Renal pelvis (tissue), 12 donors: ENCODE measurements at places on chromosomes 5 and 9. TPM values are rescaled to one million over a fixed set of nuclear protein-coding genes. Genes with fewer than 3 reads are reported as not detected.

DNA sequence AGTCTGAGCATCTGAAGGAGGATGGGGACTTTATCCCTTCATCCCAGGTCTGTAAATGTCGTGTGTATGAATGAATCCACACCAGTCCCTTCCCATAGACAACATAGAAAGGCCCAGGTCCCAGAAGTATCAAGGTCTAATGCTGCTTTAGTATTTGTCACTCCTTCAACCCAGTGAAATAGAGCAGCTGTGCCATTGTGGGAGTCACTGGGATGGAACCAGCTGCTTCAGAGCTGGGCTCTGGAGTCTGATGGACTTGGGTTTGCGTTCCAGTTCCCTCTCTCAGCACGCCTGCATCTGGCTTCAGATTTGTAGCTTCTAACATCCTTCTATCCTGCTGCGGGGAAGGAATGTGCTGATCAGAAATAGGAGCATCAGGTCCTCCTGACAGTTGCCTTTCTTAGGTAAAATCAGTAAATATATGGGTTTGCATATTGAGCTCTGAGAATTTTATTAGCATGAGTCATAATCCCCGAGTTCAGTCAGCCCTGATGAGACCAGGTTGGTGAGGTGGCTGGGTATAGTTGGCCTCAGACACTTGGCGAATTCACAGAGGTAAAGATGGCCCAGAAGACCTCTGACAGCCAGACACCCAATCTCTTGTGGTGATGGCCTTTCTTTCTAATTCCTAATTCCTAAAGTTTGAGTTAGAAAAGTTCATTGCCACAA is 10.1 kb downstream of the ACO1 start:
- no peak for DNase-seq

GRCh38 chr5:38871790-38872551 is 26.2 kb downstream of the OSMR start:
- no peak for DNase-seq

DNA sequence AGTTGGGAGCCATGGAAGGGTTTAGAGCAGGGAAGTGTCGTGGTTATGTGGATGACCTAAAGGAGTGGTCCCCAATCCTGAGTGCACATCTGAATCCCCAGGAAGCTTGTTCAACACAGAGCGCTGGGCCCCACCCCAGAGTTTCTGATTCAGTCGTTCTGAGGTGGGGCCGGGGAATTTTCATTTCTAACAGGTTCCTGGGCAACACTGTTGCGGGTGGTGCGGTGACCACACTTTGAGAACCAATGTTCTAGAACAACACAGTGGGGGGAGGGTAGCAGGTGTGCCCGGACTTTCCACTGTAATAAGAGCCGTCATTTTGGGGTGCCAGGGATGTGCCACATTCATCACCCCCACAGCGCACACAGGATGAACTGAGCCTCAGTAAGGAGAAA is 39.3 kb downstream of the DUSP1 start:
- DNase-seq = no peak

DNA sequence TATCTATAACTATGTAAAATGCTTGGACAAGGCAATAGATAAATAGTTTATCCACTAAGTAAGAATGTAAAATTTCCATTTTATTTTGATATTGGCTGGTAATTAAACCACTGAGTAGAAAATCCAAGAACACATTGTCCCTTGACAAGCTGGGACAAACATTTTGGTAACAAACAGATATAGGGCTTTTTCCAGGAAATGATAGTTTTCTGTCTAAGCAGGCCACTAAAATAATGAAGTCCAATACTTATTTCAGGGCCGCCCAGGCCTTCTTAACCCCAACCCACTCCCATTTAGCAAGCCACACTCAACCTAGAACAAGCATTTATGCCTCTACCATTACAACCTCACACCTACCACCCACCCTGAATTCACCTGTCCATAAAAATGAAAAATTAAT is 368.6 kb downstream of the PRELID2 start:
- no peak for DNase-seq

DNA sequence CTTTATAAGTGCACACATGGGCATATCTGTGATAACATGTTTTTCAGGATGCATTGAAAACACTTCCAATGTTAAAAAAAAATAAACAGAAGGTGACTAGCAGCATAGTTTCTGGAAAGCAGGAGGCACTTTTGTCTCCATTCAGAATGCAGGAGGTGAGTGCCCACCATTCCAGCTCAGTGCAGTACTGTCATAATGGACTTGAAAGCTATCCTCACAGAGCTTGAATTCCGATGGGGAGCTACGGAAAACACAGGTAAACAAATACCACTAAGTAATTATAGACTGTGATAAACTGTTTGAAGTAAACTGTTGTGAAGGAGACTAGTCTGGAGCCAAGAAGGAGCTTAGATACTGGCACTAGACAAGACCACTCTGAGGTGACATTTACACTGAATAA is 9.9 kb downstream of the FBN2 start:
- no peak for DNase-seq

GRCh38 chr5:44542470-44542869 is 153.2 kb upstream of the FGF10 start:
- no peak for DNase-seq

DNA sequence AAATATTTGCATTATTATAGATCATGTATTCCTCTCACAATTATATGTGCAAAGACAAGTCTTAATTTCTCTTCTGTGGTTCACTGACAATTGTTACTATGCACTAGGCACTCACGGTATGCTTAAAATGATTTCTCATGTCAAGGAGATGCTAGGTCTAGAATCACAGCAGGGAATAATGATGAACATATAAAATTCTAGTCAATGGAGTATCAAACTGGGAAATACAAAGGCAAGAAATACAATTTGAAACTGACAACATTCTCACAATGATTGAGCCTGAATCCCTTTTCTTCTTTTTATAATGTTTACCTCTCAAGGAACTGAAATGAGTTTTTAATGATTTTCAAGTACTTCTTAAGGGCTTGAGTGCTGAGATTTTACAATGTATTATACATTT is 302.3 kb upstream of the GRAMD2B start:
- no peak for DNase-seq

DNA sequence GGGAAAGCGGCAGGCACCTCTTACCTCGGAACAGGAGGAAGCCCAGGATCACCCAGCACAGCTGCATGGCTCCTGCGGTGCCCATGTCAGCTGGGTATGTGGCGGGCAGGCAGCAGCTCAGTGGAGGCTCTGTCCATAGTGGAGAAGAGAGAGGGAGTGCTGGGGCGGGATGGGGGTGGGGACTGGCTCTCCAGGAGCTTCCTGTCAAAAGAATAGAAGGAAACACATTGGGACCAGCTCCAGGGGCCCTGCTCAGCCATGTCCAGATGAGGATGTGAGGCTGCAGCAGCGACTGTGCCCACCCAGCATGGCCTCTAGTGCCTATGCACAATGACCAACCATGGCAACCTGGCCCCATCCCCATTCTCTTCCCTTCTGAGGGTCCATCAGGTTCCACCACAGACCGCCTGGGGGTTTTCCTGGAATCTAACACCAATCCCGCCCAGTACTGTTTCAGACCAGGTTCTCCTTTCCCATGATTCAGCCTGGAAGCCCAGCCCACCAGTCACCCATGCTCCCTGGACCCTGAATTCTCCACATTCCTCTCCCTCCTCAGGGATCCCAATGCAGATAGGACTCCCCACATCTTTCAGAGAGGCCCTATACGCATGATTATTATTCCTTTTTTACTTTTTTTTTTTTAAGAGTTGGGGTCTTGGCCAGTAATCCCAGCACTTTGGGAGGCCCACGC is at the start of gene ECSCR:
Gene ECSCR (minus strand): TSS at position 158 of the 691 bp plus-strand sequence. CDS start 73 bp downstream, at position 85.
- DNase-seq = no peak

- no peak for DNase-seq
These were observed 58.3 kb downstream of the TMEM174 start for GRCh38 chr5:73231246-73231778.

DNA sequence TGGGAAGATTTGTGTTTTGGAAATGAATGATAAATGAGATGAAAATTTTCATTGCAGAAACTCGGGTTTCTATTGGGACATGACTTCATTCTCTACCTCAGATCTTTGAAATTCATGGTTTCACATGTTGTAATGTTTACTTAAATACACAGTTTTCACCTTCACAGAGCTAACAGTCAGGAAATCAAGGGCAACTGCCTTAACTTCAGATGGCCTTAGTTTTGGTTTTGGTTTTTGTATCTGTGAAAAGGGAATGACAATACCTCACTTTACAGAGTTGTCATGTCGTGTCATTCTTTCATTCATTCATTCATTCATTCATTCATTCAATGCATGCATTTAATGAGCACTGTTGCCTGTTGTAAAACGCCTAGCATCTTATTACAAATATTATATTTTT is 41.9 kb downstream of the NIM1K start:
- no peak for DNase-seq

GRCh38 chr5:154522284-154522683 is 44.3 kb upstream of the HAND1 start:
- no peak for DNase-seq

DNA sequence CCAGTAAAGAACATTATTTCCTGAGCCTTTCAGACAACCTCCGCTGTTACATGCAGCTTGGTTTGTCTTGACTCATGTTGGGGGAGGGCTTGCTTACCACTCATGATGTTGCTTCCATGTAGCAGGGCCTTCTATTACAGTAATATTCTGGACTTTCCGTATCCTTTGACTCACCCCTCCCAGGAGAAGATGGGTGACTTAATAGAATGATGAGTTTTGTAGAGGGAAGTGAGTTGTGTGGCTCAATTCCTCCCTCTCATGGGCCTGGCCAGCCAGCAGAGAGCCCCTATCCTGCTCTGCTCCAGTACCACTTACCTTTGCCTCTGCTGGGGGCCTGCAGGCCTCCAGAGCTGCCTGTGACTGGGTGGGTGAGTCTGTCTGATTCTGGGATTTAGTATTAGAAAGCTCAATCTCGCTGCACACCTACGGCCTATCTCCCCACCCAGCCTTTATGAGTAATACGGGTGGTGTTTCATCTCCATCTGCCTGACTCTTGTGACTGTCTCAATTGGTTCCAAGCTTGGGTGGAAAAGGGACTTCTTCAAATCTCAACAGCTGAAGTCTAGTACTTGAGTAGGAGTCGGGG is 52.6 kb upstream of the KLF9 start:
- no peak for DNase-seq

DNA sequence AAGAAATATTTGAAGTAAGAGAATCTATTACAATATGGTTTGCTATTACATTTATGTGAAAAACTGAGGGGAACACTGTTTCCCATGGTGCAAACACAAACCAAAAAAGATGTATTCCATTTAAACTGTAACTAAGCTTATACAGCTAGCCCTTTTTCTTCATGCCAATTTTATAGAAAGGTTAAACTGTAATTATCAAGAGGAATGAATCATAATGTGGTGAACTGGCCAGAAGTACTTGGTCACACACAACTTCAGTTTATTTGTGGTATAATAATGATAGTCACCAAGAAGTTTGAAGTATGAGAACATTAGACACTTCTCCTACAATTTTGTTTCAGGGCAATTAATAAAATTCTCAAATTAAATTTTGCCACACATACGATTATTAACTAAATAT is 177.9 kb downstream of the XRCC4 start:
- DNase-seq = no peak

DNA sequence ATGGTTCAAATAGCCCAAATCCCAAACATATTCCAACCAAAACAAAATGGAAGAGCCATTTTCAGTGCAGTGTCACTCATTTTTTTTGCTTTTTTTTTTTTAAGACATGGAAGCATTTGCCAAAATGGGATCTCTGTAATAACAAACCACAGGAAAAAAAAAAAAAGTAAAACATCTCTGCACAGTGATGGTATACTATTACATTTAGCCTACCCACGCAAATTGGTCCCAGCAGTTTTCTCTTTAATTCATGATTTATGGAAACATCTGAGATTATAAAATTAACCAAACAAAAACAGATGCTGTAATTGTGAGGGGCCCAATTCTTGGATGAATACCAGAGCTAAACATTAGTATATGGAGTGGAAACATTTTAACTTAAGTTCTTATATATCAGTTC is 566.6 kb downstream of the ZNF608 start:
- no peak for DNase-seq

DNA sequence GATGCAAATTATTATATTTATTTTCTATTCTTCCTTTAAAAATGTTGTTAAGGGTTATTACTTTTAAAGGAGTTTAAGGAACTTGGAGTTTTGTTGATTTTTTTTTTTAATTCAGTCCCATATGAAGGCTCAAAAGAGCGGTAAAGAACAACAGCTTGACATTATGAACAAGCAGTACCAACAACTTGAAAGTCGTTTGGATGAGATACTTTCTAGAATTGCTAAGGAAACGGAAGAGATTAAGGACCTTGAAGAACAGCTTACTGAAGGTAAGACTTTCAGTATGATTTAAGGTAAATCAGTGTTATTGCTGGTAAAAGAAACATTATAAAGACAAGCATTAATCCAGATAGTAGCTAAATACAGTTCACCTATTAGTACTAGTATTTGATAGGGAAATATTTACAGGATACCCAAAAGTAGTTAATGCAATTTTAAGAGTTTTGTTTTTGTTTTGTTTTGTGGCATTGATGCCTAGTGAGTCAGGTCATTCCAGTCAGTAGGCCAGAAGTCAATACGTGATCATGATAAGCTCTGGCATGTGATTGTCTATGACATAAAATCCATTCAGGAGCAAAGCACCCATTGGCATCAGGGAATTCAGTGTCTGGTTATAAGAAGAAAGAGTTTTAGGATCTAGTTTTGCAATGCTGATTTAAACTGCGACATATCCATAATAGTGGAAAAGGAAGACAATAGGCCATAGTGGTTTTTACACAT is 49.2 kb downstream of the CNTRL start:
- no peak for DNase-seq

DNA sequence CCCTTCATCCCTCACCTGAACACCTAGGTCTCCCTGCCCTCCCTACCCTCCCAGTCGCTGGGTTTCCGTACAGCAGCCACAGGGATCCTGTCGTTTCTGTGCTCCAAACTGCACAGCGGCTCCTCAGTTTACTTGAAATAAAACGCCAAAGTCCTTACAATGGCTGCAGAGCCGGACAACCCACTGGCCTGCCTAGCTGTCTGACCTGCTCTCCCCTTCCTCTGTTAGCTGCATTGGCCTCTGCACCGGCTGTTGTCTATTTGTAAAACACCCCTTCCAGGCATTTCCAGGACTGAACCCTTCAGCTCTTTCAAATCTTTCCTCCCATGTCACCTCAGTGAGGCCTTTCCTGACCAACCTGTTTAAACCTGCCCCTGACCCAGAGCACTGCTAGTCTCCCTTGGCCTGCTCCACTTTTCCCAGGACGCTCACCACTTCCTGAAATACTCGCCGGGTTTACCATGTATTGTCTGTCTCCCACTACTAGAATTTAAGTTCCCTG is 9.1 kb upstream of the MGAT1 start:
- no peak for DNase-seq

- DNase-seq = no peak
These were observed 27.9 kb downstream of the RFX3 start for GRCh38 chr9:3497857-3498256.

The CCDC183 gene
- polyA plus RNA-seq = 5.7 TPM

The MRPL50 gene
- 24.4 TPM for polyA plus RNA-seq

The BARHL1 gene
- not detected for polyA plus RNA-seq

The TAL2 gene
- polyA plus RNA-seq = 3.3 TPM

The SHISAL2B gene
- not detected for polyA plus RNA-seq

The TAF1L gene
- polyA plus RNA-seq = 0.09 TPM

The PCDHA1 gene
- polyA plus RNA-seq = 0.15 TPM

The MRPL36 gene
- polyA plus RNA-seq = 43.1 TPM

The GPRIN1 gene
- 1.9 TPM for polyA plus RNA-seq

The ENHO gene
- 2.4 TPM for polyA plus RNA-seq

The CAVIN4 gene
- polyA plus RNA-seq = 2.9 TPM
